ENCODE measurements at places on chromosomes 3 and 15. TPM values are rescaled to one million over a fixed set of nuclear protein-coding genes. Genes with fewer than 3 reads are reported as not detected.

OXTR gene
- total RNA-seq = 3.9 TPM

FGF7 gene
- not detected for total RNA-seq

- no peak overlapping the region for H3K27ac ChIP-seq
- DNase-seq = no peak
- no peaks in the 10 kb centered on the region for H3K4me1 ChIP-seq
- no peaks in the 10 kb centered on the region for H3K27me3 ChIP-seq
- no peaks in the 10 kb centered on the region for H3K36me3 ChIP-seq
These were observed 304.8 kb downstream of the CTNNB1 start for GRCh38 chr3:41503998-41504623.

- H3K4me3 ChIP-seq = no peak overlapping the region
- peaks cover 22% of the 10 kb centered on the region for H3K4me1 ChIP-seq
- no peak overlapping the region for H3K27ac ChIP-seq
- peak; percentile 84 for DNase-seq
These were observed 2.0 kb upstream of the HYAL2 start for GRCh38 chr3:50324351-50325112.

- H3K27ac ChIP-seq = no peak overlapping the region
- no peaks in the 10 kb centered on the region for H3K27me3 ChIP-seq
- H3K4me3 ChIP-seq = no peak overlapping the region
- no peaks in the 10 kb centered on the region for H3K4me1 ChIP-seq
- no peaks in the 10 kb centered on the region for H3K36me3 ChIP-seq
These were observed 156.3 kb downstream of the TIGIT start for GRCh38 chr3:114450008-114450596.

DNA sequence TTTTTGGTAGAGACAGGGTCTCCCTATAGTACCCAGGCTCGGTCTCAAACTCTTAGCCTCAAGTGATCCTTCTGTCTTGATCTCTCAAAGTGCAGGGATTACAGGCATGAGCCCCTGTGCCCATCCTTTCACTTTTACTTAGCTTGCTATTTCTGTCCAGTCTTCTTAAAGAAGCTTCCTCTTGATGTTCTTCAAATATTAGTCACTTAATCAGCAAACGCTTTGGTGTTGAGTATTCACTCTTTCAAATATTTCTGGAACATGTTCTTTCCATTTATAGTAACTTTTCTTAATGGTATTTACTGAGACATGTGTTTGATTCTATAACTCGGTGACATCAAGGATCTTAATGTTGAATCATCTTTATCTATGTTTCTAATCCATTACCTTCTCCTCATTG is 122.1 kb downstream of the CNTN6 start:
- no peaks in the 10 kb centered on the region for H3K4me1 ChIP-seq
- no peaks in the 10 kb centered on the region for H3K27me3 ChIP-seq
- no peaks in the 10 kb centered on the region for H3K36me3 ChIP-seq
- no peak overlapping the region for H3K4me3 ChIP-seq
- no peak overlapping the region for H3K27ac ChIP-seq

- no peak overlapping the region for H3K4me3 ChIP-seq
- DNase-seq = no peak
- H3K27me3 ChIP-seq = no peaks in the 10 kb centered on the region
- H3K36me3 ChIP-seq = no peaks in the 10 kb centered on the region
- no peaks in the 10 kb centered on the region for H3K4me1 ChIP-seq
These were observed 229.8 kb upstream of the PLSCR5 start for GRCh38 chr3:146834917-146835316.

GRCh38 chr3:62479326-62479725 is 106.0 kb upstream of the FEZF2 start:
- DNase-seq = no peak
- no peak overlapping the region for H3K27ac ChIP-seq
- no peaks in the 10 kb centered on the region for H3K36me3 ChIP-seq
- no peaks in the 10 kb centered on the region for H3K27me3 ChIP-seq
- H3K4me3 ChIP-seq = no peak overlapping the region

- H3K27ac ChIP-seq = no peak overlapping the region
- H3K4me1 ChIP-seq = no peaks in the 10 kb centered on the region
- DNase-seq = no peak
- no peak overlapping the region for H3K4me3 ChIP-seq
- H3K36me3 ChIP-seq = no peaks in the 10 kb centered on the region
These were observed 203.3 kb downstream of the DTWD1 start for GRCh38 chr15:49823987-49824774.

- H3K4me3 ChIP-seq = no peak overlapping the region
- no peak for DNase-seq
- no peaks in the 10 kb centered on the region for H3K4me1 ChIP-seq
- H3K27me3 ChIP-seq = no peaks in the 10 kb centered on the region
These were observed 1.4 kb downstream of the FGD5 start for GRCh38 chr3:14820156-14820555.

DNA sequence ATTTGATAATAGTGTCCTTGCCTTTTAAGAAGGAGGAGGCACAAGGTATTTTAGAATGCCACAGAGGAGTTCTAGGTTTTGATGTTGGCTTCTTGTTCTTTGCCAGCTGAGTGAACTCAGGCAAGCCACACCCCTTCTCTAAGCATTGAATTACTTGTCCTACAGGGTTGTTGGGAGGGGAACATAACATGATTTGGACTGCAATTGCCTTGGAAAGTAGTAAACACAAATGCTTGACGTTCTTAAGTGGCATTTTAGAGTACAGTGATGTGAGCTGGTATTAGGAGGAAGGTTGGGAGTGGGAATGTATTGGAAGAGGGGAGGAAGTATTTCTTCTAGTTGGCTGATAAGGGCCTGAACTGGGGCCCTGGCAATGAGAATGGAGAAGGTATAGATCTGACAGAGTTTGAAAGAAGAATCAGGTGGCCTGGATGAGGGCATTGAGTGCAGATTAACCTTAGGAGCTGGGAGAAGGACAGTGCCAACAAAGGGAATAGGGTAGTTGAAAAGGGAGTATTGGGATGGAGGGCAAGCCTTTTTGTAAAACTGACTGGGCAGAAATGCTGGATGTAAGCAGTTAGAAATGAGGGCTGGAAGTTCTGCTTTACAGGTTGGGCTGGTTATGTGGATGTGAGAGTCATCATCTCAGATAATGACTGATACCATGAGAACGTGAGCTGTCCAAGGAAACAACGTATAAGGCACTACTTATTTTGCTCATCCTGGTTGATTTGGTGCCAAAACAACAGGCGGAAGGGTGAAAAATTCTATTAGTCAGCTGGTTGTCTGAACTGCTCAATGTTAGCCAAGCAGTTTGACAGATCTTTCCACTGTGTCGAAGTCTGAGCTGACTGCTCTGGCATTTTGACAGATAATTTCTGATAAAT is 16.7 kb downstream of the KAT2B start:
- no peaks in the 10 kb centered on the region for H3K36me3 ChIP-seq
- H3K4me1 ChIP-seq = no peaks in the 10 kb centered on the region
- no peak for DNase-seq
- H3K27ac ChIP-seq = no peak overlapping the region
- H3K4me3 ChIP-seq = no peak overlapping the region

- H3K36me3 ChIP-seq = no peaks in the 10 kb centered on the region
- peak; percentile 39 for DNase-seq
- peak overlapping the region; percentile 70 for H3K4me3 ChIP-seq
- no peaks in the 10 kb centered on the region for H3K27me3 ChIP-seq
These were observed 5.4 kb downstream of the UBE2E1 start for GRCh38 chr3:23811185-23811527.

- no peaks in the 10 kb centered on the region for H3K27me3 ChIP-seq
- no peaks in the 10 kb centered on the region for H3K36me3 ChIP-seq
- no peak for DNase-seq
- H3K4me3 ChIP-seq = no peak overlapping the region
These were observed 912.1 kb downstream of the PLOD2 start for GRCh38 chr3:145248928-145249327.

DNA sequence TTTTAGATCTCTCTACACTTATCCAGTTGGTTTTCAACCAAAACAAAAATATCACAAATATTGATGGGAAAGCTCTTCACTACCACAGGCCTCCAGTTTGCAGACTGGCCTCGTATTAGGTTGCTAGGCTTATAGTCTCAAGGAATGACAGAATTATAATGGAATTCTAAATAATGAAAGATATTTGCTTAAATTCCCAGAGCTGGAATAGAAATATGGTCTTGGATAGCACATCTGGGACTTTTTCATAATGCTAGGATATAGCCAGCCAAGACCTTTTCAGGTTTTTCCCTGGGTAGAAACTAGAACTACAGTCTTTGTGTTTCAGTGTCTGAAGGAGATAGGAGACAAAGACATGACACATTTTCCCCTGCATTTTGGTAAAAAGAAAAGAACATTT is 121.9 kb upstream of the STAC start:
- H3K27me3 ChIP-seq = no peaks in the 10 kb centered on the region
- H3K27ac ChIP-seq = no peak overlapping the region

DNA sequence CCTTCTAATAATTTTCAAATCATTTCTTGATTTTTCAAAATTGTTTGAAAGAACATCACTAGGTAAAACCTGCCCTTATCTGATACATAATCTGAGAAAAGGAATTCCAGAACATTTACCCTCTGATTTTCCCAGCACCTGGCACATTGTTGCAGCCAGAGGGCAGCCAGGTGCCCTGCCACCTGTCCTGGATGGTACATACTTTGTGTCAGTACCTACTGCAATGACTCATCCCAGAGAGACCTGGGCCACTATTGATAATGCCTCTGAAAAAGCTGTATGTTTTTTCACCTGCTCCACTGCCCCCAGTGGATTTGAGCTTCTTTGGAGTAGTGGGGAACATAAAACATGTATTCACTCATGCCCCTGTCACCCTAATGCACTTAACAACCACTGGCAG is 648.9 kb upstream of the GBE1 start:
- no peak overlapping the region for H3K4me3 ChIP-seq
- no peaks in the 10 kb centered on the region for H3K4me1 ChIP-seq

DNA sequence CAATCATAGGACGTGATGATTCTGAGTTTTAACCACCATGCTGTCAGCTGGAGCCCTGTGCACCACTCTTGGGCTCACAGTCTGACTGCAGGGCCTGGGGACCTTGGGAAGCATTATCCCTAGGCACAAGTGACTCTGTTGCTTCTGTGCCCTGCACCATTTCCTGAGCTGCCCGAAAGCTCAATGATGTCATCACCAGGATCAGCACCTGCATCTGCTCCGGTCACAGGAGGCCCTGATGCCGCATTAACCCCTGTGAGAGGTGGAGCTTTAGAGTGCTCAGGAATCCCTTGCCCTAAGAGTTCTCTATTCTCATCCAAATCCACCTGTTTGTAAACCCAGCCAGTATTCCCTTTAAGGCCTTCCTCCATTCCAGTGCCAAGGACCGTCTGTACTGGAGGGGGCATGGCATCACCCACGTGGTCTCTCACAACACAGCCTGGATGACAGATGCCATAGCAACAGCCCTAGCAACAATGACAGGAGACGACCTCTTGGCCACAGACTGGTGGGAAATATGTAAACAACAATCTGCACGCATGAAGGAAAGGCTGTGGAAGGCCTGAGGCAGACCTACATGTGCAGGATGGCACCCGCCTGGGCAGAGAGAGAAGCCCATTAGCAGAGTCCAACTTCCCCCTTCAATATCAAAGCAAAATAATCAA is 37.9 kb downstream of the NTRK3 start:
- H3K4me3 ChIP-seq = no peak overlapping the region
- H3K36me3 ChIP-seq = no peaks in the 10 kb centered on the region
- H3K27me3 ChIP-seq = no peaks in the 10 kb centered on the region
- H3K27ac ChIP-seq = no peak overlapping the region
- no peaks in the 10 kb centered on the region for H3K4me1 ChIP-seq
- no peak for DNase-seq

DNA sequence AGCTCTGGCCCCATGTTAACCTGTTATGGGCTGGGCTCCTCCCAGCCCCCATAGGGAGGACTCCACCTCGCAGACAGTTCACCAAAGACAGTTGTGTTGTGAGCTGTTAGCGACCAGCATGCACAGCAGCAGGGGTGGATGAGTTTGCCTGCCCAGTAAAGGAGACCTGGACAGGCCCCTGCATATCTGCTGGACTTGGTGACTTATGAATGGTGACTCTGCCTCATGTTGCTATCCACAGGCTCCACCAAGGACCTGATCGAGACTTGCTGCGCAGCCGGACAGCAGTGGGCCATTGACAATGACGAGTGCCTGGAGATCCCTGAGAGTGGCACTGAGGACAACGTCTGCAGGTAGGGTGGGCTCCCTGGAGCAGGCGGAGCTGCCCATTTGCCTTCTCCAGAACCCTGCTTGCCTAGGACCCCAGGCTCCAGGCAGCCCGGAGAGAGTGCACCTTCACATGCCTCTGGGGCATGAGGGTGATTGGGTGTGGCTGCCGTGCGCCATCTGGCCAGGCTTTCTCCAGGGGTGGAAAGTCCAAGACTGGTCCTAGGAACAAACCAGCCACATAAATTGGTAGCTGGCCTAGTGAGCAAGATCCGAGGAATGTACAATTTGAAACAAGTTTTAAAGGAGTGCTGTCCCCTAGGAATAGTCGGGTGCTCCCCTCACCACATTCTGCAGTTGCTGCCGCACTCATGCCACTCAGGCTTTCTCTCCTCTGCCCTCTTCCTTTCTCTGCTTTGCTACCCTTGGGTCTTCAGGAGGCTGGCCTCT is 59.1 kb downstream of the FBLN2 start:
- no peaks in the 10 kb centered on the region for H3K36me3 ChIP-seq
- no peaks in the 10 kb centered on the region for H3K4me1 ChIP-seq

DNA sequence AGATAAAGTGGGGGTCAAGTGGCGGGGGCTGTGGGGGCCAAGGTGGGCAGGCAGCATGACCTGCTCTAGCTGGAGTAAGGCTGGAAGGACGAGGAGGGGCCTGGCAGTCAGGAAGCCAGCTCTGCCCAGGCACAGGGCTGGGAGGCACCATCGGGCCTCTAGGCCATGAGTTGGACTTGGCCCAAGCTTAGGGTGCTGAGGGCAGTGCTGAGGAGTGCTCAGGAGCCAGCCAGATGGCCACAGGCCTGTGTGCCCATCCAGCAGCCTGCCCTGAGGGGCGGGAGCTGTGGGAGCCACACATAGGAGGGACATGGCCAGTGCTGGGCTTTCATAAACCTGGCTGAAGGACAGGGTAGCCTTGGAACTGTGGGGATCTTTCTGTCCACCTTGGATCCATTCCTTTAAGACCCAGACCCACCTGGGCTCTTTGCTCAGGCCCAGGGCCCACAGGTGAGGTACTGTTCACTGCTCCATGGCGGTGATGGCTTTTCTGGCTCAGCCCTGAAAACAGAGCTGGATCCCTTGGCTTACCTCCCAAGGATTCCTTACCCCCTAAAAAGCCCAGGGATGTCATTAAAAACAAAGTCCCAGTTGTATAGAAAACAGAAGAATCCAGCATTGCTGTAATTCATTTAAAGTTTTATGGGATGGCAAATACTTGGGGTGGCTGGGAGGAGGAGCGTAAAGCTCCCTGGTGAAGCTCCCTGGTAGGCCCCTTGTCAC is 137.0 kb downstream of the DNAJB8 start:
- H3K27ac ChIP-seq = no peak overlapping the region
- no peaks in the 10 kb centered on the region for H3K27me3 ChIP-seq
- DNase-seq = no peak

- no peaks in the 10 kb centered on the region for H3K27me3 ChIP-seq
- peak; percentile 31 for DNase-seq
- H3K27ac ChIP-seq = no peak overlapping the region
- no peak overlapping the region for H3K4me3 ChIP-seq
- H3K36me3 ChIP-seq = no peaks in the 10 kb centered on the region
- no peaks in the 10 kb centered on the region for H3K4me1 ChIP-seq
These were observed 4.7 kb upstream of the FAM240A start for GRCh38 chr3:46607603-46608028.

GRCh38 chr15:29821416-29822099 is 710 bp downstream of the TJP1 start:
- DNase-seq = peak; percentile 97
- H3K36me3 ChIP-seq = no peaks in the 10 kb centered on the region
- no peaks in the 10 kb centered on the region for H3K27me3 ChIP-seq
